NCI-H1105 (cell line): ENCODE measurements at places on chromosomes 13 and 19.

DNA sequence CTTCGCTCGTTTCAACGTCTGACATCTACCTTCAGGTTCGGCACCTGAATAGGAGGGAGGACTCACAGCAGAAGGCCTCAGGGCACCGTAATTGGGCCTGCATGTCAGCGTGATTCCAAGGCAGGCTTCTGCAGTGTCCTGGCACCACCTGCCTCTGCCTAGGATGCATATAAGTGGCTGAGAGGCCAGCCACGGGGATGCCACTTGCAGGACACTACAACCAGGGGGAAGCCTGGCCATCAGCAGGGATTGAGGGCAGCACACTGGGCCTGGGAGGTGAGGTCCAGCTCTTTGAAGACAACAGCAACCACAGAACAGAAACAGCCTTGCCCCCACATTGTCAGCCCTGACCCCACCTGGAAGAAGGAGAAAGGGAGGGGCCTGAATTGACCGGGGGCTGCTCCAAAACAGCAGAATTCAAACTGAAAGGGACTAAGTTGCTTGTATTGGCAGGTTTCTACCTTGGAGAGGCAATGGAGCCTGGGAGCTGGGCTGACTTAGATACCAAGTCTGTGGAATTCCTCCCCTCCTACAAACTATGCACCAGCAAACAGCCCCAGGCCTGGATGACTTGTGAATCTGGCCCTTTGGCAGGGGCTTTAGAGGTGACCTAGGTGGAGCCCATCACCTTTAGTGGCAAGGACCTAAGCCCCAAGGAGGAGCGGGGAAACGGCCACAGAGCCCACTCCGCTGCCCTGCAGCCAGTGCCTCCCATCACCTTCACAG, 34.1 kb upstream of the POMP start:
- DNase-seq: no peak

- no peak for DNase-seq
These were observed 574 bp downstream of the ZNF227 start for GRCh38 chr19:44212866-44213346.

DNA sequence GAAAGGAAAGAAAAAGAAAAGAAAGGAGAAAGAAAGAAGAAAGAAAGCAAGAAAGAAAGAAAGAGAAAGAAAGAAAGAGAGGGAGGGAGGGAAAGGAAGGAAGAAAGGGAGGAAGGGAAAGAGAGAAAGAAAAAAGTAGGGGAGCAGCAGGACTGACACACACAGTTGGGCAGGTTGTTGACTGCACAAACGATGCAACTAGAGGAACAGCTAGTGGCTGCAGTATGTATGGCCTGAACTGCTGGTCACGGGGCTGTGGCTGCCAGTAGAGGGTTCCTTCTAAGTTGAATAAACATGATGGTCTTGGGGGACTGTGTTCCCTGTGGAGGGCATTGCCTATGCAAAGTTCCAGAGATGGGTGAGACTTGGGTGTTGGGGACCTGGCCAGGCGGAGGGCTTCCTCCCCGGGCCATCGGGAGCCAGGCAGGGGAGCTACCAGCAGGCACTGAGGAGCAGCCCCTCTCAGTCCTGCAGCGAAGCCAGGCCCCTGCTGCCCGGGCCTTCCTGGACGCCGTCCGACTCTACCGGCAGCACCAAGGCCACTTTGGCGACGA, 16.7 kb upstream of the COLGALT1 start:
- DNase-seq: no peak

GRCh38 chr19:7619671-7620441, 9.5 kb downstream of the XAB2 start:
- no peak for DNase-seq

- DNase-seq: no peak
These were observed 1228.9 kb upstream of the MIR17HG start for GRCh38 chr13:90118467-90119071.

- DNase-seq: no peak
These were observed 10.3 kb downstream of the IL17D start for GRCh38 chr13:20713751-20714150.

DNA sequence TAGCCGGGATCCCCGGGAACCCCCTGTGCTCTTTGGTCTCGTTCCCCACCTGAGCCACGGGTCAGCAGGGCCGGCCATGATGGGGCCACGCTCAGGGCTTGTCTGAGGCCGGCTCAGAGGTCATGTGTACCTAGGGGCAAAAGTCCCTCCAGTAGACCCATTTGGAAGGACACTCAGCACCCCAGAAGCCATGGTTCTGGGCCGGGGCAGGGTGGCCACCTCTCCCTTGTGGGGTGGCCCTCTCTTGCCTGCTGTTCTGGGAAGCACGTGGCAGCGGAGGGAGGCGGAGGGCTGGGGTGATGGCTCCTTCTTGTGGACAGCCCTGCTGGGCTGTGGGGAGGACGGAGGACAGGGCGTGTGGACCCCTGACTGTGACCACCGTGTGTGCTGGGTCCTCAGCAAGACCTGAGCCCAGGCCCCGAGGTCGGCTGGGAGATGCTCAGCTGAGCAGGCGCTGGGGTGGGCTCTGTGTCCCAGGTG, 6.4 kb upstream of the PEAK3 start:
- DNase-seq: no peak

DNA sequence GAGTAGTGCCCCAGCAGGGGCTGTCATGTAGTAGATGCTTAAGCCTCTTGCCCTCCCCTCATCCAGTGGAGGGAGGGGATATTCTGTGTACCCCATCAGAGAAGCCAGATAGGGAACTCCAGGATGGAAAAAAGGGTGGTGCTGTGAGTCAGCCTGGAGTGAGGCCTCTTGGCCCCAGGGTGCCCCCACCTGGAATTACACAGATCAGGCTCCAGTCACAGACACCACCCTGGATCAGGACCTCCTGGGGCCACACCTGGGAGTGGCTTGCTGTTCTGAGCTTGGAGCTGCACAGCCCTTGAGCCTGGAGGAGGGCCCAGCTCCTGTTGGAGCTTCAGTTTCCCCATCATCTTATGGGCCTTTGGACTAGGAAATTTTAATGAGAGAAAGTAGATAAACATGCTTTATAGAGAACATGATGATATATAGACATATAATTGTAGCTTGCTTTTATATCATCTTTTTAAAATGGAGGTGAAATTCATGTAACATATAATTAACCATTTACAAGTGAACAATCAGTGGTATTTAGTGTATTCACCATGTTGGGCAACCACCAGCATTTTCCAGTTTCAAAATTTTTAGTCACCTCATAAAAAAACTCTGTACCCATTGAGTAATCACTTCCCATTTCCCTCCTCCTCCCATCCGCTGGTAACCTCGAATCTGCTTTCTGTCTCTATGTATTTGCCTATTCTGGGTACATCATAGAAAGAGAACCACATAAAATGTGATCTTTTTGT, 24.6 kb downstream of the CYP4F22 start:
- DNase-seq: no peak

DNA sequence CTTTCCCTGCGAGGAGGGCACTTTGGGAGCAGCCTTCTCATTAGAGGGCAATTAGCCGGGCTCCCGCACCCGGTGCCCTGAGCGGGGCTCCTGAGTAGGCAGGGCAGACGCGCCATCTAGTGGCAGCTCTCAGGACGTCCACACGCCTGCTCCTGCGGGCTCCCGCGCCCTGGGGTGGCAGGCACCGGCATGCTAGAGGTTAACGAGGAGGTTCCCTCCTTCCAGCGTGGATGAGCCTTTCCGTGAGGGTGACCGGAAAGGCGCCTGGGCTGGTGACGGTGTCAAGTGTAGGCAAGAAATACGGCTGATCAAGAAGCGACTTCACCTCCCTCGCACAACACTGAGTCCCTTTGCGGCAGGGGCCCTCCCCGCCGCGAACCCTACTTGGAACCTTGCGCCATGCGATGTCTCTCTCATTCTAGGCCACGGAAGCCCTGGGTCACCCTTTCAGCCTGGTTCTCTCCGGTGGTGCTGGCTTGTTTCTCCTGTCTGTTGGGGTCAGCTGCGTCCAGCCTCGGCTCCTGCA, 67.7 kb downstream of the ALOX5AP start:
- DNase-seq: peak; percentile 64

DNA sequence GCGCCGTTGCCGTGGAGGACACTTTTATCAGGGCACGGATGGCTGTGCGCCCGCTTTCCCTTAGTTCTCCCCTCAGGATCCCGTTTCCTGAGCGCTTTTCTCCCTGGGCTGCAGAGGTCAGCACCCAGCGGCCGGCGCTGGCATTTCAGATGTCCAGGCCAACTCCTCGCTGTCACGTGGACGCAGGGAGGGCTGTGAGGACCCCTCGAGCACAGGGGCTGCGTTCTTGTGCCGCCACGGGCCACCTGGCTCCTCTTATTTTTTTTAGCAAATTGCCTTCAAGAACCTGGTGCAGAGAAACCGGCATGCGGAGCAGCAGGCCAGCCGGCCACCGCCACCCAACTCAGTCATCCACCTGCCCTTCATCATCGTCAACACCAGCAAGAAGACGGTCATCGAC, 22.3 kb downstream of the ATP4B start:
- DNase-seq: no peak

GRCh38 chr13:20990910-20991525, 70.4 kb downstream of the LATS2 start:
- DNase-seq: no peak

DNA sequence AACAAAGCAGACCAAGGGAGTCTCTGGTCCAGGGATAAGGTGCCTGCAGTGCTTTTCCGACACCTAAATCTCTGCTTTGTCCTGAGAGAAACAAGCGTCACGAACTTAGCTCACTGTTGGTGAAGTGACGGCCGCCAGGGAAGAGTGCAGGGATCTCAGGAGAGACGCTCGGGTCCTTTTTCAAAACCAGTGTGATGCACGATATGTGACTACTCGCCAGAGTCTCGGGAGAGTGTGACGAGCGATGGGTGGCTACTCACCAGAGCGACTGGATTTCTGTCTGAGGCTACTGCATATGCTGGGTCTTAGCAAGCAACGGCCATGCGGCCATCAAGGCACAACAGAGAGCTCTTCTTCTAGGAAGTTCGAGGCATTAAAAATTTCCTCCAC, 16.5 kb upstream of the CFAP97D2 start:
- DNase-seq: no peak

- DNase-seq: no peak
These were observed 55.5 kb downstream of the EFNB2 start for GRCh38 chr13:106479929-106480328.

DNA sequence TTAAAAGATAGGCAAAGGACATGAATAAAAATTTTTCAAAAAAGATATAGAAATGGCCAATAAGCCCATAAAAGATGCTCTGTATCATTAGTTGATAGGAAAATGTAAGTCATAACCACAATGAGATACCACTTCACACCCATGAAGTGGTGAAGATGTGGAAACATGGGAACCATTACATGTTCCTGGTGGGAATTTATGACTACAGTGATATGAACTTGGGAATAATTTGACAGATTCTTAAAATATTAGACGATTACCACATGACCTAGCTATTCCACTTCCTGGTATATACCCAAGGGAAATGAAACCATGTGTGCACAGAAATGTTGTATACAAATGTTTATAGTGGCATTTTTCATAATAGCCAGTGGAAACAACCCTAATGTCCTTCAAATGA, 232.2 kb downstream of the GGACT start:
- no peak for DNase-seq

DNA sequence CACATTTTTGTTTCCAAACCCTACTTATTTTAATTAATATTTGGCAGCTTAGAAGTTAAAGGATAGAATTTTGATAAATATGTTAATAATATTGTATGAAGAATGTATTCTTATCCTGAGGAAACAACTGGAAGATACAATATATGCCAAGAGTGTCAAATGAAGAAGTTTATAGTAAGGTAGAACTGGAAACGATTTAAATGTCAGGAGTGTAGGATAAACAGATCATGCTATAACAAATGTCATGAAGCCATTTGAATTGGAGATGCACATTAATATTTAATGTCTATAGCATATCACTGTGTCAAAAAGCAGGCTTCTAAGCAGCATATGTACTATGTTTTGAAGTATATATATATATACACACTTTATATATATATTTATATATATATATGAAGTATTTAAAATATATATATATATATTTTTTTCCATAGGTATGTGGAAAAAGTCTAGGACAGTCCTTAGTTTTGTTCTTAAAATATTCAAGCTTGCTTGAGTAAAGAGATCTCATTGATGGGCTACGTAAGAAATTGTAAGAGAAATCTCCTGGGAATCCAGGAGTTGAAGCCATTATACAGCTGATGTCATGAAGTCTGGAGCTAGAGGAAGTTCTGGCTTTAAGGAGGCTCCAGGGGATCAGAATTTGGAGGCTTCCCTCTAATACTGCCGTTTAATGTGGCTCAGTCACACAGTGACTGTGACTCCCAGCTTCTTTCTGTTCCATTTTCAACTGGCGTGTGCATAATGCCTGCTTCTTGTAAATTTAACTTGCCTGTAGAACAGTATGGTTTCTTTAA, 79.9 kb upstream of the MYCBP2 start:
- no peak for DNase-seq

DNA sequence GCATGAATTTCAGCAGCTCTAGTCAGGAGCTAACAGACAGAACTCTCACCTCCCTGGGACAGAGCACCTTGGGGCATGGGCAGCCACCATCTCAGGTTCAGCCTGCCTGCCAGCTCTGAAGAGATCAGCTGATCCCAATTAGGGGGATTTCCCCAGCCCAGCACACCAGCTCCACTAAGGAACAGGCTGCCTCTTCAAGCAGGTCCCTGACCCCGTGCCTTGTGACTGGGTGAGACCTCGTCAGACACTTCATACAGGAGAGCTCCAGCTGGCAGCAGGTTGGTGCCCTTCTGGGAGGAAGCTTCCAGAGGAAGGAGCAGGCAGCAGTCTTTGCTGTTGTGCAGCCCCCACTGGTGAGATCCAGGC, 84.5 kb upstream of the UFM1 start:
- no peak for DNase-seq

- DNase-seq: no peak
These were observed 327.6 kb upstream of the PCDH9 start for GRCh38 chr13:67557642-67558241.

DNA sequence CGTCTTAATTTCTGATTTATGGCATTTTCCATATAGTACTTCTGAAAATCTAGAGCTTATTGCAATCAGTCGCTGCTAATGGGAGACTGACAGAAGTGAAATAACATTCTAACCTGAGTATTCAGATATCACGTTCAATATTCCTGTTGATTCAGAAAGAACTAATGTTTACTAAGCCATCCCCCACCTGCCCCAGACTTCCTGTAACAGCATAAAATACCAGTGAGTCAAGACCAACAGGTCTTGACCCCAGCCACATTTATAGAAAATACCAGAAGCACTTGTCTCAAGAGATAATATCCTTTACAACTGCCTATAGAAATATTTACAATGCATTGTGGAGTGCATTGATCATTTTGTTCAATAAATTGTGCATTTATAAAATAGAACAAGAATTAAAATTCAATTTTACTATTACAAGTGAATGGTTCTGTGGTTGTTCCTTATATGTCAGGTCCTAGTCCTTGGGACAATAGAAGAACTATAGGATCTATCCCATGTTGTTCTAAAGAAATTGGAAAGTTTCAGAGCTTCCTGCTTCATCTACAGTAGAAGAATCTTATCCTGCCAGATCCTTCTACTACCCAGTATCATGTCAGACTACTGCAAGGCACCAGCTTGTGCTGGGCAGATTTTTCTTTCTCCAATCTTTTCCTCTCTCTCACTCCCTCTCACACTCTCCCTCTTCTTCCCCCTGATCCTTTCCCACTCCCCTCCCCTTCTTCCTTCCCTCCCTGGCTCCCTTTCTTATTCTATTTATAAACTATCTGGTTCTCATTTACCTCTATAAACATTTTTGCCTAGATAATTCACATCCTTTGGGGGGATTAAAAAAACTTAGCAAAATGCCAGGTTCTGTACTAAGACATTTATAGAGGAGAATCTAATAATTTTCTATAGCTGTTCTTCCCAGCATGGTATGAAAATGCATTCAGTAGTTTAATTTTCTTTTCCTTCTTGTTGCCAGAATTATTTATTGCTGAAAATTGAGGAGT, 629.9 kb downstream of the DIAPH3 start:
- no peak for DNase-seq
